ENCODE measurements at places on chromosomes 5 and 9.

DNA sequence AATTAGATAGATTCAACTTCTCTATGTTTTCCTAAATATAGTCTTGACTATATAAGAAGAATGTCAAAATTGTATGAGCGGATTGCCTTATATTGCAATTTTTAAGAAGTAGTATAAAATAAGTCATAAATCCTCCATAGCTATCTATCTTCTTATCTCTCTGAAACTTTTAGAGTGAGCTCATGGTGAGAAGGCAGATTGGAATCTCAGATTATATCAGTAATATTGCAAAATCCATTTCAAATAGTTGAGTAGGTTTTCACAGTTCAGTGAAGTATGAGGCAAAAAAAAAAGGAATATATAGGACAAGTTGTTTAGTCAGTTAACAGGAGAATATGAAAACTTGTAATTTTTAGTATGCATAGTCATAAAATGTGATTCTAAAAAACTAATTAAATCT is 156.4 kb downstream of the FAM174A start:
- DNase-seq, result no peak

DNA sequence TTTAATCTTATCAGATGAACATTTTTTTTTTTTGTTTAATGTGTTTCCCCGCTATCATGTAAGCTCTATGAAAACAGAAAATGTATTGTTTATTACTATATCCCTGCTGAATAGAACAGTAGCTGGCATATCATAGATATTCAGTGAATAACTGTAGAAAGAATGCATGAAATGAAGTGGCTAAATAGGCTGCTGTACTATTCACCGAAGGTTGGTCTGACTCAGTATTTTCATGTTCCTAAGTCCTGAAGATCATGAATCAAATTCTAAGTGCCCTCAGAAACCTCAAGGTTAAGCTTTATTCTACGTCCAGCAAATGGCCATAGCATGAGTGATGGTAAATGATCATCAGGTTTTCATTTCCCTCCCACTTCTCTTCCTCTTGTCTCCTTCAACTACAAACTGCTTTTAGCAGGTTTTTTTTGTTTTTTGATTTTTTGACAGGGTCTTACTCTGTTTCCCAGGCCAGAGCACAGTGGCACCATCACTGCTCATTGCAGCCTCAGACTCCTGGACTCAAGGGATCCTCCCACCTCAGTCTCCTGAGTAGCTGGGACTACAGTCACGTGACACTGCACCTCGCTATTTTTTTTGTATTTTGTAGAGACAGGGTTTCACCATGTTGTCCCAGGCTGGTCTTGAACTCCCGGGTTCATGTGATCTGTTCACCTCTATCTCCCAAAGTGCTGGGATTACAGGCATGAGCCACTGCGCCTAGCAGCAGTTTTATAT is 19.1 kb upstream of the ZFAND5 start:
- DNase-seq, result no peak

DNA sequence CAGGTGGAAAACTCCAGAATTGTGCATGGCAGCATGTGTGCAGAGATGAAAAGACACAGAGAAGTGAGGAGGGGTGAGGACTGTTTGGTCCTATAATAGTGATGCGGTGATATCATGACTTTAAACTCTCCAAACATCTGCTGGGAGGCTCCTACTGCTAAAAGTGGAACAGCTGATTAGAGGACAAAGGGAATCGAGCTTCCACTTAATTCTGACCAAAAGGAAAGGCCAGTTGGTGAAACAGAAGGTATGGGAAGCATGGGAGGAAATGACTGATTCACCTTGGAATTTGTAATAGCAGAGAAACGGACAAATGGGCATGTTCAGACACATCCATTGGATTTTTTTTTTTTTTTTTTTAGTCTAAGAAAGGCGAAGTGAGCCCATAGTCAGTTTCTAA is 67.5 kb upstream of the MAMDC2 start:
- no peak for DNase-seq

GRCh38 chr9:108283696-108284095 is 572.1 kb downstream of the ACTL7B start:
- no peak for DNase-seq

DNA sequence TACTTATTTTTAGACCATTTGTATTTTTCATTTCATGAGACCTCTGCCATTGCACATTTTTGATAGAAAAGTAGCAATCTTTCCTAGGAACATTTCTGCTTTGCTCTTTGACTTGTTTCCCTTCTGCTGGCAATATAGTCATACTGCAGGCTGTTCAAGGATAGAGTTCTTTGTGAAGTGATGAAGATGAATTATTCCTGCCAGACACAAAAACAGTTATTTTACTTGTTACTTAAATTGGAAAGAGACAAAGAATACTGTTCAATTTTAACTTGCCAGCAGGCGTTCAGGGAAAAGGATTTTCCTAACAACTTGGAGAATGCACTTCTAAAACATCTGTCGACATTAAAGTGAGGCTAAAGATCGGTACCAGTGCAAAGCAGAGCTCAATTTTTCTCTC is 251.7 kb upstream of the ACTBL2 start:
- DNase-seq, result no peak

- no peak for DNase-seq
These were observed 617.8 kb downstream of the PDE4D start for GRCh38 chr5:59275510-59276324.

DNA sequence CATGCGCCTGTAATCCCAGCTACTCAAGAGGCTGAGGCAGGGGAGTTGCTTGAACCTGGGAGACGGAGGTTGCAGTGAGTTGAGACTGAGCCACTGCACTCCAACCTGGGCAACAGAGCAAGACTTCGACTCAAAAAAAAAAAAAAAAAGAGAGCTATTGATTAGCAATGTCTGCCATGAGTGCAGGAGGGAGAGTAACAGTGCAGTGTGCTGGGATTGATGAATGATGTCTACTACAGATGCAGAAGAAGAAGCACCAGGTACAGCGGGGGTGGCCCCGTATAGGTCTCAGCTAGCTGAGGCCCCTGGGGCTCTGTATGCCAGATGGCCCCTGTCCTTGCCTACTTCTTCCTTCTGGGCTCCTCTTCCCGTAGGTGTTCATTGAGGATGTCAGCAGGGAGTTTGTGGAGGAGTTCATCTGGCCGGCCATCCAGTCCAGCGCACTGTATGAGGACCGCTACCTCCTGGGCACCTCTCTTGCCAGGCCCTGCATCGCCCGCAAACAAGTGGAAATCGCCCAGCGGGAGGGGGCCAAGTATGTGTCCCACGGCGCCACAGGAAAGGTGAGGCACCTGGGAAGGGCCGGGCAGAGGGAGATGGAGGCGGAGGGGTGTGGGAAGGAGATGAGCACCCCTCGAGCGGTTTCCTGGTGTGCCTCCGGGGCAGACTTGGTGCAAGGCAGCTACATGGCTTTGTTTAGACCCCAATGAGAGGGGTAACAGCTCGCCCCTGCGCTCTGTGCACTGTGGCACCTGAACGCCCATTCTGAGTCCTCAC is 13.5 kb downstream of the ASS1 start:
- DNase-seq, result no peak

- DNase-seq, result no peak
These were observed 11.5 kb downstream of the GFPT2 start for GRCh38 chr5:180341595-180341994.

DNA sequence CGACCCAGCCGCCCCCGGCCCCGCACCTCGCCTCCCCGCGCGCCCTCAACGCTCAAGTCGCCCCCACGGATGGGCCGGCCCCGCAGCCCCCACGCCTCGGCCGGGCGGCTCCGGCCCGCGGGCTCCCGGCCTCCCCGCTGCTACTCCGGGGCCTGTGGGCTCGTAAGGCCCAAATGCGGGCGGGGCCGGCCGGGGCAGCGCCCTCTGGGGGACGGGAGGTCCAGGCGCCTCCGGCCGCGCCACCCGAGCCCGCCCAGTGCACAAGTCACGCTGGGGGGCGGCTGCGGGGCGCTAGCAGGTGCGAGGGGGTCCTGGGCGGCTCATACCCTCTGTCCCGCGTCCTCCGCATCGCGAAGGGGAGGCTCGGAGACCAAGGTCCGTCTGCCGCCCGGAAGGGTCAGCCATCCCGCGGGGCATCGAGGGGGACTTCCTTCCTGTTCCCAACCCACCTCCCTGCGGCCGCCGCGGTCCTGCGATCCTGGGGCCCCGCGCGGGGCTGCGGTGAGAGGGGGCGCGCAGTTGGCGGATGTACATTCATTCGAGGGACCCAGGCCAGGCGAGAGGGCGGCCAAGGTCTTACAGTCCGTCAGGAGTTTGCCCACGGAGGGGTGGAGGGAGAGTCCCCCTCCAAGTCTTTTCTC is at the start of gene CIZ1:
Gene CIZ1 (minus strand): TSS at position 167 of the 641 bp plus-strand sequence. CDS start 715 bp downstream, outside the sequence.
- DNase-seq, result peak; percentile 61

DNA sequence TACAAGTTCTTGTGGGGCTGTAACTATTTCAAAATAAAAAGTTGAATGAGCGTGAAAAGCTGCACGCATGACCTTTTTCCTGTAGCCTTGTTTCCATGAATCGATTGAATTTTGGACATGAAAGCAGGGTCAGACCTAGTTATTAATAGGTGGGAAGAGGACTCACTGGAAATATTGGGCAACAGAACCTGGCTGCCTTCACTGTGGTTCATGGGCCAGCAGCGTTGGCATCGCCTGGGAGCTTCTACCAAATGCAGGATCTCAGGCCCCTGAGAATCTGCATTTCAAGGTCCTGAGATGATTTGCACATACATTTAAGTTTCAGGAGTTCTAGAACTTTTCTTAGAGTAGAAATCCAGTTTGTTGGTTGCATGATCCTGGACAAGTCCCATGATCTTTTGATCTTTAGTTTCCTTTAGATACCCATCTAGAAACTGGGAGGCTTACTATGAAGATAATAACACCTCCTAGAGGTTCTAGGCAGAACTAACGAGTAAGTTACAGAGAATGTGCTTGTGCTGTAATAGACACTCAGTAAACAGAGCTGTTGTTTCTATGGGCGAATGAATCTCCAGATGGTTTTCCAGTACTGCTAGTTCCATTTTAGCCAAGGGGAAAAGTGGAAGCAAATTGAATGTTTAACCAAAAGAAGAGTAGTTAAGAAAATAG is 12.4 kb downstream of the ANKRD33B start:
- no peak for DNase-seq

- DNase-seq, result no peak
These were observed 69.1 kb downstream of the ADAMTS2 start for GRCh38 chr5:179275941-179276837.
